ENCODE measurements at places on chromosomes 12 and 14.
A peak's percentile ranks its signal among the peaks of the same experiment; 100 is the strongest.

DNA sequence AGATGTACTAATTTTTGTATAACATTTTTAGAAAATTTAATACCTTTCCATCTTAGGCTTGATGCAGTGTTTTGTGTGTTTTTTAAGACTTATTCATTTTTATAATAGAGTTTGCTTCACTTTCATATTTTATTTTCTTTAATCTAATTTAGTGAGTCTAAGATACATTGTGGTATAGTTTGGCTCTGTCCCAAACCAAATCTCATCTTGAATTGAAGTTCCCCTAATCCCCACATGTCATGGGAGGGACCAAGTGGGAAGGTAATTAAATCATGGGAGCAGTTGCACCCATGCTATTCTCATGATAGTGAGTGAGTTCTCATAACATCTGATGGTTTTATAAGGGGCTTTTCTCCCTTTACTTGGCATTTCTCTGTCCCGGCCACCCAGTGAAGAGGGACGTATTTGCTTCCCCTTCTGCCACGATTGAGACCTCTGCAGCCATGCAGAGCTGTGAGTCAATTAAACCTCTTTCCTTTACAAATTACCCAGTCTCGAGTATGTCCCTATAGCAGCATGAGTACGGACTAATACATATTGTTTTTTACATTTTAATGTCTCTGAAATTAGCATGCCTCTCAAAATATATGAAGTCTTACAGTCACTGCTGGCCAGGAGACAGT is 34.9 kb downstream of the GABARAPL1 start:
- no peak for DNase-seq

- DNase-seq: no peak
These were observed 21.8 kb upstream of the LRP1-AS start for GRCh38 chr12:57169046-57169795.

GRCh38 chr12:63149909-63150712 is 890 bp downstream of the AVPR1A start:
- no peak for DNase-seq

- DNase-seq: no peak
These were observed 210.7 kb downstream of the PPM1H start for GRCh38 chr12:62724285-62724684.

- DNase-seq: no peak
These were observed 74.3 kb upstream of the SRSF5 start for GRCh38 chr14:69692594-69692993.

- DNase-seq: no peak
These were observed 219.7 kb downstream of the ZFP36L1 start for GRCh38 chr14:68573126-68573525.

- no peak for DNase-seq
These were observed 8.4 kb downstream of the KRT8 start for GRCh38 chr12:52896190-52897100.

DNA sequence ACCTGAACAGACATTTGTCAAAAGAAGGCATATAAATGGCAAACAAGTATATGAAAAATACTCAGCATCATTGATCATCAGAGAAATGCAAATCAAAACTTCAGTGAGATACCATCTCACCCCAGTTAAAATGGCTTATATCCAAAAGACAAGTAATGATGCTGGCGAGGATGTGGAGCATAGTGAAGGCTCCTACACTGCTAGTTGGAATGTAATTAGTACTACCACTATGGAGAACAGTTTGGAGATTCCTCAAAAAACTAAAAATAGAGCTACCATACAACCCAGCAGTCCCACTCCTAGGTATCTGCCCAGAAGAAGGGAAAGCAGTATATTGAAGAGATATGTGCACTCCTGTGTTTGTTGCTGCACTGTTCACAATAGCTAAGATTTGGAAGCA is 146.1 kb downstream of the TGFB3 start:
- peak; percentile 34 for DNase-seq

DNA sequence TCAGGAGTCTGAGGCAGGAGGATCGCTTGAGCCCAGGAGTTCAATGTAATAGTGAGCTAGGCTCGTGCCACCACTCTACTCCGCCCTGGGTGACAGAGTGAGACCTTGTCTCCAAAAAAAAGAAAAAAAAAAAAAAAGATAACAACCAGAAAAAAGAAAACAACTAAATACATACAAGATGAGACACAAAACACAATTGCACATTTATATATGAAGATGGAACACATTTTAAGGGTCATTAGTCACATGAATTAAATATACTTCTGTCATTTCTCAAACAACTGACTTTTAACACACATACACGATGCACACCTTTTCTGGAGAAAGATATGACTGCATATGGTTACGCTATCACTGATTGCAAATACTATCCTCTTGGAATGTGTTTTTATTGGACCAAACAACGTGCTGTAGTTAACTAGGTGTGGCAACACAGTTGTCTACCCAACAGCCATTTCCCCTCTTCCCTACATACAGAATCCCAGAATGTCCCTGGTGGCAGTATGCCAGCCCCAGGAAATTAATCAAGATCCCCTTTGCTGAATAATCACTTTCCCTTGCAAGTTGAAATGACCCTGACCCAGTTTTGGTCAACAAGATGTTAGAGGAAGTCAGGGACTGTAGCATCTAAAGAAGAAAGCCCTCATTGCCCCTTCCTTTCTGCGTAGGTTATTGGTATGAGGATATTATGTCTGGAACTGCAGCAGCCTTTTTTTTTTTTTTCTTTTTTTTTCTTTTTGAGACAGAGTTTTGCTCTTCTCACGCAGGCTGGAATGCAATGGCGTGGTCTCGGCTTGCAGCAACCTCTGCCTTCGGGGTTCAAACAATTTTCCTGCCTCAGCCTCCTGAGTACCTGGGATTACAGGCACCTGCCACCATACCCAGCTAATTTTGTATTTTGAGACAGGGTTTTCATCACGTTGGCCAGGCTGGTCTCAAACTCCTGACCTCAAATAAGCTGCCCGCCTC is 5.6 kb upstream of the MYL6B start:
- no peak for DNase-seq

DNA sequence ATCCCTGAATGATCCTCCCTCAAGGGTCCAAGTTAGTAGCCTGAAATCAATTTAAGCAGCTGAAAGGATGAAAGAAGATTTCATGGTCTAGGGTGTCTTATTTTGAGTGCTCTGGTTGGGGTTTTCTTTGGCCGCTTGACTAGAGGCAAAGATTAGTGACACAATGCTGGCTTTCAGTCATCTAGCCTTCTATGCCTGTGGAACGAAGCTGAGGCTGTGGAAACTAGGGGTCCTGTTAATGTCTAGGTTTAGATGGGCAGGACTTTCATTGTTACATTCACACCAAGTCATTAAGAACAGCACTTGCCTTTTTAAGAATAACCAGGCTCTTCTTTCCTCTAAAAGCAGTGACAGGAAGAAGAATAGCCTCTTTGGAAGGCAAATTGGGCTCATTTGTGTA is 253.8 kb upstream of the E2F7 start:
- DNase-seq: no peak

DNA sequence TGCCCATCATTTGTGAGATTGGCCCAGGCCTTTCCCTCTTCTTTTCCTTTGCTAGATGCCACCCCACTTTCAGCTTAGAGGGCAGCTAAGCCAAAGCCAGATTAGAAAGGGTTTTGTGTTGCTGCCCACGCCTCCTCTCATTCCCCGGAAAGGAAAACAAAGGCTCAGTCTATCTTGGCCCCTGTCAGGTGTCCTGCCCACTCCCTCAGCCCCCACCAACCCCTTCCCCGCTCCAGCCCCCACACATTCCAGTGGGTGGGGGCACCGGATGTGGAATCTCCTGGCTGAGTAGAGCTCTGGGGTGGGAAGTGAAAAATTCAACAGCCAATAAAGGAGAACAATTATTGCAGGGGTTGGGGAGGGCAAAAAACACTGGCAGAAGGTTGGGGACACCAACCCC is 2.2 kb downstream of the BLOC1S1 start:
- DNase-seq: no peak

GRCh38 chr12:67928621-67929383 is 60.4 kb upstream of the IFNG-AS1 start:
- no peak for DNase-seq

GRCh38 chr14:85223667-85224066 is 306.3 kb upstream of the FLRT2 start:
- DNase-seq: no peak

DNA sequence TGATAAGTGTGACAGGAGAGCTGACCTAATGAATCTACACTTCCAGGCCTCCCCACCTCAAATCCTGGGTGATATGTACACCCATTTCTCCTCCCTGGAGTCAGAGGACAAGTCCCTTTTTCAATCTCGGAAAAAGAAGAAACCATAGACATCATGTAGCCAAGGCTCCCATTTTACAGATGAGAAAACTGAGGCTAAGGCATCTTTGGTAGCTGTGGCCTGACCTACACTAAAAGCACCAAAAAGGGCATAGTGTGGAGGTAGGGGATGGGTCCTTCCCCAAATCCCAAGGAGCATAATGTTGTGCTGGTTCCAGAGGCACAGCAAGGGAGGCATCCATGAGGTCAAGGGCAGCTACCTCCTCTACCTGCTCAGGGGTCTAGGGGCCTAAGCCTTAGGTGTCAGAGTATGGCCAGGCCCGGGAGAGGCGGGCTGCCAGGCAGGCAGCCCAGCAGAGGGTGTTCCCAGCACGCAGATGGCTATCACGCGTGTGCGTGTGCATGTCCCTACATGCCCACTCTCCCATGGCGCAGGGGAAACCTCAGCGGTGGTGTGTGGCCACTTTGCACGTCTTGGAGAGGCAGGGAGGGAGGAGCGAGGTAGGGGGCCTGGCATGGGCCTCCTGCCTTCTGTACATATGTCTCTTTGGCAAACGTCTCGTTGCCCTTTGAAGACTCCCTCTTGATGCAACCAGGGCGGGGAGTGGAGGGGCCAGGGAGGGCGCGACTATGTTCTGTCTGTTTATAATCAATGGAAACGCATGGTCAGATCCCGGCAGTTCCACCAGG is 2.5 kb downstream of the PGF start:
- DNase-seq: peak; percentile 74

DNA sequence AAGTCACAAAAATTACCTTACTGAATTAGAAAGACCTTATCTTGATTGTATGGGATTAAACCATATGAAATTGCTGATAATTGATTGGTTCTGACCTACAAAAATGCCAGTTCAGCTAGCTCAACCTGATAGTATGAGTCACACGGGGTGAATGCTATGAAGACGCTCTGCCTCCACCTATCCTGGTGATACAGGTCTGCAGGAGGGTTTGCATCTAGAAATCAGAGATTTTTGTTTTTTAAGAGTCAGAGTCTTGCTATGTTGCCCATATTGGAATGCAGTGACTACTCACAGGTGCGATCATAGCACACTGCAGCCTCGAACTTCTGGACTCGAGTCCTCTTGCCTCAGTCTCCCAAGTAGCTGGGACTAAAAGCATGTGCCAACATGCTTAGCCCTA is 120.4 kb downstream of the HMGA2 start:
- no peak for DNase-seq

GRCh38 chr12:116878567-116879508 is 2.4 kb downstream of the HRK start:
- DNase-seq: no peak

GRCh38 chr12:68435816-68436215 is 103.7 kb upstream of the MDM1 start:
- DNase-seq: no peak

DNA sequence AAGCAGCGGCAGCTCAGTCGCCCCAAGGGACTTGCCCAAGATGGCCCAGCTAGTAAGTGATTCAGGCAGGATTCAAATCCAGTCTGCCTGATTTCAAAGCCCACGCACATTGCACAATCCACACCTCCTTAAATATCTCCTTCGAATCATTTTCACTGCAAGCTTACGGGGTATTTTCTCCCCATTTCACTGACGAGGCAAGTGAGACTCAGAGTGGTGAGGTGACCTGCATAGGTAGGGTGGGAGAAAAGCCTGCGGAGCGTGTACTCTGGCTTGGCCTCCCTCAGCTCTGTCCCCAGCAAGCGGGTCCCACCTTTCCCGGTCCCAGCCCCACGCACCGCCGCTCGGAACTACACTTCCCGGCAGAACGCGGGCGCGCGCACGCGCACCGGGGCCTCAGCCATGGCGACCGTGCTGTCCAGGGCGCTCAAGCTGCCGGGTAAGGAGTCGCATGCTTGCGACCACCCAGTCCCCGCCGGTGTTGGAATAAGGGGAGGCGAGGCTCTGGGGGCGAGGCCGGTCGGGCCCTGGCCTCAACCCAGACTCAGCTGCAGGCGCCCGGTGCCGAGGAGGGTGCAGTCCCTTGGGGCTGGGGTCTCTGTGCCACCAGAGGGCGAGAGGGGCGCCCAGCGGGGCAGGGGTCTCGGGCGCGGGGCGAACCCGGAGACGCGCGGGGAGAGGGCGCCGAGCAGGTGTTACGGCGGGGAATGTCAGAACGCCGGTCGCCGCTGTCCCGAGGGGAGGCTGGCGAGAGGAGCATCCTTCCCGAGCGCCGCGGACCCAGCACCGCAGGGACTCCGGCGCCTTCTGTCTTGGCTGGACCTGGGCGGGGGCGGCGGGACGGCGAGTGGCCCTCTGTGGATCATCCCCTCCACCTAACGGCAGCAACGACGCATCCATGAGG is at the start of gene FAM234B:
Gene FAM234B, plus strand, starts transcription at position 380 of the 904 bp plus-strand sequence. Its CDS starts 23 bp downstream, at position 403.
- DNase-seq: peak; percentile 58

DNA sequence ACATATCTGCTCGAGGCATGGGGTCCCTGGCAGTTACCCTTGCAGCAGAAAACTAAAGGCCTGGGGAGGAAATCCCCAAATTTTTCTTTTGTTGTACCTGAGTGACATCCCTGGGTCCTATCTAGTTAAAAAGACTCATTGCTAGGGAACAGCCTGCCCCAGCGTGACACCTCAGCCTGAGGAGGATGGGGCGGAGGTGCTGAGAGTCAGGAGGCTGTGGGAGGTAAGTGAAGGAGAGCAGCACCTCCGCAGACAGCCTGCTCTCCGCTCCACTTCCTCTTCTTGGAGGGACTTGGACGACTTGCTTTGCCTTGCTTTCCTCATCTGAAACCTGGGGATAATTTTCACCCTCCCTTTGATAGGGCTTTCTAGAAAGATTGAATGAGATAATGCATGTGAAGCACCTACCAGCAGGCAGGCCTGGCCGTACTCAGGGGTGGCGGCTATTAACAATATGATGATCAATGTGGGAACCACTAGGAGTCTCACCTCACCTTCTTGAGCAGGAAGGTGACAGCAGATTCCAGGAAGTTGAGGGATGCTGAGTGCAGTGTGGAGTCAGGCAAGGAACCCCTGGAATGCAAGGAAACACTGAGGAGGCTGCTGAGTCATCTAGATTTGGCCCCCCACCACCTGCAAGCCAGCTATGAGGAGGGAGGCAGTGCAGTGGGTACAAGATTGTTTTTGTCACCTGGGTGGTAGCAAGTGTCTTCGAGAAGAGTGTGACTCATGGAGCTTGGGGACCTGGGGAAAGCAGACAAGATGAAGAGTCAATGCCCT is 23.2 kb downstream of the UBE3B start:
- DNase-seq: no peak
